Kidney (tissue), 22 donors: ENCODE measurements at places on chromosomes 2 and 18. TPM values are rescaled to one million over a fixed set of nuclear protein-coding genes. Genes with fewer than 3 reads are reported as not detected.

DNA sequence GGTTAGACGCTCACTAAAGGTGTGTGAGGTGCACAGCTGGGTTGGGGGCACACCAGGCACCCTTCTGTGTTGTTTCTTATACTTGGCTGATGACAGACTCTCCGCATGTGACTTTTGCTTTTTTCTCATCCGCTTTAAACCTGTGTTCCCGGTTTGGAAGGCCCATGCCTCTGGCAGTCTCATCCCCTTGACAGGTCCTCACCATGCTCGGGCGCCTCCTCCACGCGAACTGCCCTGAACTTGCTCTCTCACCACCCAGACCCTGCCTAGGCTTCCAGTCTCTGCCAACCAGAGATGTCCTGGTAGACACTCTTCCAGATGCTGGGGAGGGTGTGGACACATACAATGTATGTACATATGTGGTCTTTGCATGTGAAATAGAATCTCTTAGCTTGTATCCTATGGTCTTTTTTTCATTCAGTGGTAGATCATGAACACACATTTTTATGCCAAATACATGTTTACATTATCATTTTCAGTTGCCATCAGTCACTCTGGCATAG is 79.8 kb downstream of the LIMS1 start:
- no peak for DNase-seq
- no peaks in the 10 kb centered on the region for H3K27me3 ChIP-seq
- no peak overlapping the region for H3K4me3 ChIP-seq
- no peaks in the 10 kb centered on the region for H3K36me3 ChIP-seq
- H3K4me1 ChIP-seq, result peaks cover 9% of the 10 kb centered on the region

- DNase-seq, result no peak
- no peaks in the 10 kb centered on the region for H3K27me3 ChIP-seq
- H3K4me1 ChIP-seq, result no peaks in the 10 kb centered on the region
- H3K4me3 ChIP-seq, result no peak overlapping the region
- H3K27ac ChIP-seq, result no peak overlapping the region
Observed at GRCh38 chr2:202090530-202090929, 17.5 kb downstream of the KIAA2012 start.

Gene GPR35
- total RNA-seq, result 6.7 TPM

Gene PIEZO2
- total RNA-seq, result 4.1 TPM

- no peak overlapping the region for H3K27ac ChIP-seq
- H3K4me3 ChIP-seq, result no peak overlapping the region
- H3K36me3 ChIP-seq, result no peaks in the 10 kb centered on the region
- DNase-seq, result no peak
- no peaks in the 10 kb centered on the region for H3K27me3 ChIP-seq
Observed at GRCh38 chr2:57881998-57882888, 164.4 kb upstream of the VRK2 start.

Gene GATA6
- total RNA-seq, result 10.9 TPM

Gene SPIRE1
- total RNA-seq, result 35.1 TPM

Gene IL36A
- total RNA-seq, result not detected

Gene C2orf66
- total RNA-seq, result not detected

DNA sequence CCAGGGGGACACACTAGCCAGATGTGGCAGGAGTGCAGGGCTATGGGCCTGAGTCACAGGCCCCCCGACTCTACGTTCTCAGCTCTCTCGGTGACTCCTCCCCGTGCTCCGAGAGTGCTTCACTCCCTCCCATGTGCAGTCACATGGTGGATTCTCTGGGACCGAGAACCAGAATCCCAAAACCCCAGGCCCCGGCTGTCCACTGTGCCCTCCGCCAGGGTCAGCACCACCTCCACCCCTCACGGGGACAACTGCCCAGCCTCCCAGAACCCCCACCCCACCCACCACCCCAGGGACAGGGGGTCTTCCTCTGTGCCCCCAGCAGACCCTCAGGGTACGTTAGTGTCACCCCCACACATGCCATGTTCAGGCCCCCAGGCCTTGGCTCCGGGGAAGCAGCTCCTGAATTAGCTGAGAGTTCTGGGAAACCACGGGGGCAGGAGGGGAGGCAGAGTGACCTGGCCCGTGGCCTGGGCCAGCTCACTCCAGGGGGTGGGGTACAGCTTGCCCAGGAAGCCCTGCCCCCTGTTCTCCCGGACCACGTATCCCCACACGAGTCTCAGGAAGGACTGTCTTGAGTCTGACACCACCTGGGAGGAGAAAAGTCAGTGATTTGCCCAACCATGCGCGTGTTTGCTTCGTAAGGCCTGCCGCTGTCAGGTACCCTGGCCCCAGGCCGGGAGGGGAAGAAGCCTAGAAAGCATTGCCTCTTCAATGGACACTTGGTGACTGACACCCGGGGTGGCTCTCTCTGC is 4.4 kb downstream of the RAMP1 start:
- DNase-seq, result no peak
- no peak overlapping the region for H3K4me3 ChIP-seq
- H3K36me3 ChIP-seq, result no peaks in the 10 kb centered on the region
- no peaks in the 10 kb centered on the region for H3K27me3 ChIP-seq
- no peaks in the 10 kb centered on the region for H3K4me1 ChIP-seq

- no peak overlapping the region for H3K4me3 ChIP-seq
- H3K36me3 ChIP-seq, result no peaks in the 10 kb centered on the region
- no peak for DNase-seq
- no peak overlapping the region for H3K27ac ChIP-seq
Observed at GRCh38 chr2:54092940-54093339, 22.5 kb upstream of the ACYP2 start.

DNA sequence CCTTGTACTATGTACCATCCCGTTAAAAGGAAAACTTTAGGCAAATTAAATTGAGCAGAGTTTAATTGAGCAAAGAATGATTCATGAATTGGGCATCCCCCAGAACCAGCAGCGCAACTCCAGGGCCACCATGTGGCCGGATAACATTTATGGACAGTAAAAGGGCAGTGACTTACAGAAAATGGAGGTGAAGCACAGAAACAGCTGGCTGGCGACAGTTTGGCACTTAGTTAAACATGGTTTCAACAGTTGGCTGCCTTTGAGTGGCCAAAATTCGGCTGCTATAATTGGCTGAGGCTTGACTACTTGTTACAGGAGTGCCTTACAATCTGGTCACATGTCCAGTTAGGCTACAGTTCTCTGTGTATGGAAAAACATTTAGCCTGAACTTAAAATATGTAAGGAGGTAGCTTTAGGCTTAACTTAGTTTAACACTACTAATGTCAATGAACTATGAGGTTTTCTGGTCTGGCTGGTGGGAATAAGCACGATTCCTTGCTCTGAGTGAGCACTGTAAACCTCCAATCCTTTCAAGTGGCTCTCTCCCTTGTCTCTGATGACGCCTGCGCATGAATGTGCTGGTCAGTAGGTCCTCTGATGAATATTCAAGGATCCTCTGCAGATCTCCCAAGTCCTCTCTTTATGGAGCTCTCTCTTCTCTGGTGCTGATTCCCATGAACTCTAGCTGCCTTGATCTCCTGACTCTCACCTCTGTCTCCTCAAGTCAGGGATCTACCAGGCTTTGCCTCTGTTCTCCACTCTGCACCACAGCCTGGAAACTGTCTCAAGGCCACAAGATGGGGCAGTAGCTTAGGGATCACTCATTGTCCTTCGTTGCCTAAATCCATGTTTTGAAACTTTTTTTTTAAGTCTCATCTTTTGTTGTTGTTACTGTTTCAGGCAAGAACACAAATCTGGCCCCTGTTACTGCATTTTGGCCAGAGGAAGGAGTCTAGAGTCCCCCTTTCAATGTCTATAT is 24.4 kb upstream of the RAB31 start:
- H3K4me1 ChIP-seq, result no peaks in the 10 kb centered on the region
- no peaks in the 10 kb centered on the region for H3K27me3 ChIP-seq
- H3K36me3 ChIP-seq, result no peaks in the 10 kb centered on the region
- peak overlapping the region; percentile 2 for H3K27ac ChIP-seq
- DNase-seq, result no peak
- no peak overlapping the region for H3K4me3 ChIP-seq

Gene SP9
- total RNA-seq, result not detected

- no peaks in the 10 kb centered on the region for H3K4me1 ChIP-seq
- no peak for DNase-seq
- peak overlapping the region; percentile 89 for H3K4me3 ChIP-seq
- H3K27ac ChIP-seq, result peak overlapping the region; percentile 92
- no peaks in the 10 kb centered on the region for H3K27me3 ChIP-seq
- no peaks in the 10 kb centered on the region for H3K36me3 ChIP-seq
Observed at GRCh38 chr2:201258666-201259615, 1.4 kb upstream of the CASP8 start.

Gene TMEM163
- 5.9 TPM for total RNA-seq

- DNase-seq, result no peak
- no peaks in the 10 kb centered on the region for H3K4me1 ChIP-seq
- H3K4me3 ChIP-seq, result no peak overlapping the region
- H3K27ac ChIP-seq, result no peak overlapping the region
- no peaks in the 10 kb centered on the region for H3K27me3 ChIP-seq
Observed at GRCh38 chr18:58646334-58646862, 17.5 kb upstream of the ALPK2 start.

DNA sequence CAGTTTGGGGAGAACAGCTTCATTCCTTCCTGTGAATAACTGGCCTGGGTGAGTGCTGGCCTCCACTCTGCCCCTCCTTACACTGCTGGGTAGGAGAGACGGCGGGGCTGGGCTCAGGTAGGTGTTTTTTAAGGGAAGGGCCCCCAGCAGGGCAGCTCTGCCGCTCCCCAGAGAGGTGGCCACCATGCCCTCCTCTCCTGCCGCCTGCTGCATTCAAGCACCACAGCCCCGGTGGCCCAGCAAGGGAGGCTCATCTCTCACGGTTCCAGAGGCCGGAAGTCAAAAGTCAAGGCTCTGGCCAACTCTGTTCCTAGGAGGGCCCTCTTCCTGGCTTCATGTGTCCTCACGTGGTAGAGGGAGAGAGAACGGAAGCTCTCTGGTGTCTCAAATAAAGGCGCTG is 81.1 kb downstream of the SH3BP4 start:
- H3K27ac ChIP-seq, result no peak overlapping the region
- H3K4me3 ChIP-seq, result no peak overlapping the region
- H3K4me1 ChIP-seq, result no peaks in the 10 kb centered on the region
- H3K27me3 ChIP-seq, result no peaks in the 10 kb centered on the region

GRCh38 chr2:30915486-30915885 is 108.2 kb upstream of the CAPN13 start:
- no peak overlapping the region for H3K27ac ChIP-seq
- H3K27me3 ChIP-seq, result no peaks in the 10 kb centered on the region
- no peak overlapping the region for H3K4me3 ChIP-seq

DNA sequence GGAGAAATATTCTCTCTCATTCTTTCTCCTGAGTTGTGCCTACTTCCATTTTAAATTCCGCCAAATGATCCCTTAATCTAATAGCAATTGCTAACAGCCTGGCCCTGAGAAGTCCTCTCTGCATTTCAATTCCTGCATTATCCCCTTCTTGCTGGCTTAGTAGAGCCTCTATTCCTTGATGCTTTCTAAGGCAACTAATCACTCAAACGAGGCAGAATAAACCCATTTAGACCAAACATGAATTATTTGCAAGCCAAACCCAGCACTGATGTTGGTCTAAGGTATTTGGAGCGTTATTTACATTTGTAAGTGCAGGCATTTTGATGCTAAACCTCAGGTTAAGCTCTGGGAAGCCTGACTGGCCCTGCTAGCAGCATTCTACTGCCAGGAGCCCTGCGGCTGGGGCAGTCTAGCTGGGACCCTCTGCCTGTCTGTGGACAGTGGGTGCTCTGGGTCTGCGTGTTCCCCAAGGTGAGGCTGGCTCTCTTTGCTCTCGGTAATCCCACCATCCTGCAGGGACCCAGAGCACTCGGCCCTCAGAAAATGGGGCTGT is 173.1 kb upstream of the HS6ST1 start:
- H3K4me1 ChIP-seq, result no peaks in the 10 kb centered on the region
- H3K27me3 ChIP-seq, result no peaks in the 10 kb centered on the region
- H3K27ac ChIP-seq, result no peak overlapping the region
- DNase-seq, result no peak

Gene SAG
- not detected for total RNA-seq
